ENCODE measurements at places on chromosomes 12 and 14.

- DNase-seq: no peak
Measured at GRCh38 chr12:45368841-45369489, 153.1 kb downstream of the ANO6 start.

- DNase-seq: no peak
Measured at GRCh38 chr12:67692966-67693365, 44.4 kb downstream of the DYRK2 start.

DNA sequence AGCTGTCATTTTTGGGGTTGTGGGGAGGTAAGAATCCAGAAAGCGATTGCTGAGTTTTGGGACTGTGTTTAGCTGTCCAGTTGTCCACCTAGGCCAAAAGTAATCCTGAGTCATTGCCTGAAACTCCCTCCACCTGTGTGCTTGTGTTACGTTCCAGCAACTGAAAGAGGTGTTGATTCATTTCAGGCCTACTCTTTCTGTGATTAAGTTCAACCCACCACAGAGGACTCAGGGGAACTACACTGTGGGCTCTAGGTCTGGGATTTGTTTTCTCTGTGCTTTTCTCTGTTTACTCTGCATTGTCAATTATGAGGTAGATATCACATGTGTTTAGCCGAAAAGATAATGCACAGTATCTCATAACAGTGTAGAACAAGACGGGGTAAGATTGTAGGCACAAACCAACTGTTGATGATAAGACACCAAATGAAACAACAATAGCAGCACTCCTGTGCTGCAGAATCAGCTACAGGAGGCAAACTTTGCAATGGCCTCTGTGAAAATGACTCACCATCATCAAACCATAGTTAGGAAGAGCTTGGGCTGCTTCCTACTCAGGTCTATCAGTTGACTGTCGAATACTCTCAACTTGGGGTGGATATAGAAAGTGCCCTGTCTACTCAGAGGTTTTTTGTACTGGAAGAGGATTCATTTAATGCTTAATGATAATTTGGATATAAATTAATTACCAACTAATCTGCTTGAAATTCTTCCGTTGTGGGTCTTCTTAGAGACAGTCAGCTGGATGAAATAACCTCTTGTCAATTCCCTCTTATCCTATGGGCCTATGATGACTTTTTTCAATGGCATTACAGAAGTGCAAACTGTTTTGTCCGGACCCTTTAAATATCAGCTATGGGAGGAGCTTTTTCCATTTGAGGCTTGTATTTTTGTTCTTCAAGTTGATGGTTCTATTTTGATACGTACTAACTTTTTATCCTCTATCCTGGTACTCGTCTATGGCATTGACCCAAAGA, 385.9 kb downstream of the BMP4 start:
- DNase-seq: no peak

GRCh38 chr12:77648716-77649115, 182.0 kb upstream of the NAV3 start:
- DNase-seq: no peak
